ENCODE measurements at places on chromosomes 11 and 22. TPM values are rescaled to one million over a fixed set of nuclear protein-coding genes. Genes with fewer than 3 reads are reported as not detected.
A peak's percentile ranks its signal among the peaks of the same experiment; 100 is the strongest.

- H3K27ac ChIP-seq: peak overlapping the region; percentile 94
- DNase-seq: peak; percentile 92
- peaks cover 23% of the 10 kb centered on the region for H3K4me1 ChIP-seq
Observed at GRCh38 chr11:3894128-3894731, 38.8 kb downstream of the STIM1 start.

GRCh38 chr22:26751217-26751616 lies 93.8 kb downstream of the MIAT start:
- no peaks in the 10 kb centered on the region for H3K36me3 ChIP-seq
- no peaks in the 10 kb centered on the region for H3K4me1 ChIP-seq
- no peak overlapping the region for H3K4me3 ChIP-seq
- no peaks in the 10 kb centered on the region for H3K27me3 ChIP-seq

- no peak overlapping the region for H3K4me3 ChIP-seq
- no peaks in the 10 kb centered on the region for H3K36me3 ChIP-seq
- peaks cover 8% of the 10 kb centered on the region for H3K27me3 ChIP-seq
- H3K27ac ChIP-seq: no peak overlapping the region
Observed at GRCh38 chr22:45583504-45583903, 80.8 kb downstream of the FBLN1 start.

- H3K4me3 ChIP-seq: no peak overlapping the region
- no peak for DNase-seq
- H3K27me3 ChIP-seq: no peaks in the 10 kb centered on the region
- no peaks in the 10 kb centered on the region for H3K4me1 ChIP-seq
- H3K27ac ChIP-seq: no peak overlapping the region
- H3K36me3 ChIP-seq: no peaks in the 10 kb centered on the region
Observed at GRCh38 chr11:114664641-114665040, 13.7 kb upstream of the NXPE2 start.

GRCh38 chr11:106087815-106088435 lies 10.5 kb downstream of the AASDHPPT start:
- peaks cover 16% of the 10 kb centered on the region for H3K36me3 ChIP-seq
- no peak overlapping the region for H3K4me3 ChIP-seq
- H3K27ac ChIP-seq: no peak overlapping the region
- no peak for DNase-seq
- no peaks in the 10 kb centered on the region for H3K27me3 ChIP-seq

GRCh38 chr11:12769834-12770345 lies 95.7 kb downstream of the TEAD1 start:
- no peak overlapping the region for H3K27ac ChIP-seq
- H3K4me3 ChIP-seq: no peak overlapping the region
- no peaks in the 10 kb centered on the region for H3K27me3 ChIP-seq
- DNase-seq: no peak

DNA sequence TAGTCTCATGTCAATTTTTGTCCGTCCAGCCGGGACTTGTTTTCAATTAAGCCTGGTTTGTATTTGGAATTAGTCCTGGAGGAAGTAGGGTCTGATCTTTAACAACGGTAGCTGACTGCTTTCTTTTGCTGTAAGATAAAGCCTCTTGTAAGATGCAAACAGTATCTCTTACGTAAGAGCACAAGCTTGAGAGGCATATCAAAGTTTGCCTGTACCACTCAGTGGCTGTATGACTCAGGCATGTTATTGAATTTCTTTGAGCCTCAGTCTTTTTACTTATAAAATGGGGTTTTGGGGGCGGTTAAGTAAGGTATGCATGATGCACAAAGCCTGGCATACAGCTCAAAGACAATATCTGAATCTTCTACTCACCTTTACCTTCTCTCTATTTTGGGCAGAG lies 198.4 kb upstream of the NARS2 start:
- peaks cover 4% of the 10 kb centered on the region for H3K27me3 ChIP-seq
- no peak overlapping the region for H3K4me3 ChIP-seq
- H3K4me1 ChIP-seq: no peaks in the 10 kb centered on the region
- H3K36me3 ChIP-seq: no peaks in the 10 kb centered on the region

GRCh38 chr11:63014408-63015055 lies 1.1 kb downstream of the SLC22A8 start:
- no peaks in the 10 kb centered on the region for H3K36me3 ChIP-seq
- no peak for DNase-seq
- H3K4me3 ChIP-seq: no peak overlapping the region
- no peaks in the 10 kb centered on the region for H3K4me1 ChIP-seq
- H3K27ac ChIP-seq: no peak overlapping the region
- no peaks in the 10 kb centered on the region for H3K27me3 ChIP-seq

DNA sequence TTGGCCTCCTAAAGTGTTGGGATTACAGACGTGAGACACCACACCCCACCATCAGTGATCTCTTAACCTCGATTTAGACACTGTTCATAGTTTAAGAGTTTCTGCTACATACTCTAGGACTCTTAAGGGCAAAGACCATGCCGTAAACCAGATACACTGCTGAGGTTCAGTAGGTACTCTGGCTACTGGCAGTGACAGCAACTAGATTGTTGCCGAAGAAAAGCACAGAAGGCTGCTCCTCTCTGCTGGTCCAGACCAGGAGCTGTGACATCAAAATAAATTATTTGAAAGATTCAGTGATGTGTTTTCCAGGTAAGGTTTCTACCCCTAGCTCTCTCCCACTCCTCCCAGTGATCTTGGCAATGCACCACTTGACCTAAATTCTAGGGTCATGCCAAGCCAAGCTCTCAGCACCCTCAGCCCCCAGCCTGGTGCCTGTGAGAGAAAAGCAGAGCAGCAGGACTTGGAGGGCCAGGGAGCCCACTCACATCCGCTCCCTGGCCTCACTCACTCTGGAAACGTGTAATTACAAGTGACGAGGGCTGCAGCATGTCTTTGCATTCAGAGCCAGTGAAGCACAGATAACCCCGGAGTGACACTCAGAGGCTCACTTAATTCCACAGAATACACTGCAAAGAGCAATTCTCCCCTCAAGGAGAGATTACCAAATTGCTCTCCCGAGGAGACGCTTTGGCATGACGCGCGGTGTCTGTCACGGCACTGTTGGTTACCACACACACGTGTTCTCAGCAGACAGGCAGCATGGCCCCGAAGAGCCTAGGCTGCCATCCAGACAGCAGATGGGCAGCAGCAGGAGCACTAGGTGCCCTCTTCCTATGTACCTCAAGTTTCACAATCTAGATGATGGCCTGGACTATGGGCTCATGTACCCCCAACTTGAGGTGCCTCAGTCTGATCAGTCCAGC lies 96.9 kb upstream of the PITPNB start:
- no peaks in the 10 kb centered on the region for H3K36me3 ChIP-seq
- H3K27ac ChIP-seq: no peak overlapping the region
- no peaks in the 10 kb centered on the region for H3K27me3 ChIP-seq
- peaks cover 9% of the 10 kb centered on the region for H3K4me1 ChIP-seq

DNA sequence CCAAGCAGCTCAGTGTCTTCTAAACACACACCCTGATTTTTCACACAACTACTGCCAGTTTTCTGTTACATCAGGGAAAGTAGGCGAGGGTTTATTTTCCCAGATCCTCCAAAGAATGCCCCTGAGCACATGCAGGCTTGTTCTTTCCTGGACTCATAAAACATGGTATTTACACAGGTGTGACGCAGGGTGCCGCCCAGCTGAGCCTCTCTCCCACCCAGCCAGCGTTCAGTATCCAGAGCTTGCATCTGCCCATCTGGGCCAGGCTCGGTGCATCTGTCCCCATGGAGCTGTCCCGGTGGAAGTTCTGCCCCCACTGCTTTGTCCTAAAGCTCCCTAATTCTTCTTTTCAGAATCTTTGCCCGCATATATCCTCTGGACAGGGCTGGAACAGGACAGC lies 44.8 kb upstream of the ISX start:
- H3K27ac ChIP-seq: no peak overlapping the region
- H3K27me3 ChIP-seq: peaks cover 13% of the 10 kb centered on the region
- H3K4me3 ChIP-seq: no peak overlapping the region
- no peak for DNase-seq

- peaks cover 14% of the 10 kb centered on the region for H3K4me1 ChIP-seq
- H3K36me3 ChIP-seq: no peaks in the 10 kb centered on the region
- peak; percentile 63 for DNase-seq
- no peak overlapping the region for H3K27ac ChIP-seq
Observed at GRCh38 chr22:28013611-28014010, 94.6 kb upstream of the PITPNB start.

GRCh38 chr11:123903932-123904331 lies 2.0 kb downstream of the OR8D4 start:
- H3K36me3 ChIP-seq: no peaks in the 10 kb centered on the region
- H3K27me3 ChIP-seq: no peaks in the 10 kb centered on the region
- H3K4me1 ChIP-seq: no peaks in the 10 kb centered on the region
- H3K27ac ChIP-seq: no peak overlapping the region
- no peak for DNase-seq

GRCh38 chr22:33922349-33922681 lies 2.0 kb upstream of the LARGE1 start:
- H3K36me3 ChIP-seq: no peaks in the 10 kb centered on the region
- peak; percentile 78 for DNase-seq
- peaks cover 58% of the 10 kb centered on the region for H3K4me1 ChIP-seq
- peak overlapping the region; percentile 67 for H3K4me3 ChIP-seq
- peaks cover 4% of the 10 kb centered on the region for H3K27me3 ChIP-seq

GRCh38 chr22:27915986-27916385 lies 3.1 kb downstream of the PITPNB start:
- H3K4me3 ChIP-seq: no peak overlapping the region
- DNase-seq: no peak
- H3K4me1 ChIP-seq: peaks cover 78% of the 10 kb centered on the region
- no peak overlapping the region for H3K27ac ChIP-seq
- peaks cover under 1% of the 10 kb centered on the region for H3K36me3 ChIP-seq

DNA sequence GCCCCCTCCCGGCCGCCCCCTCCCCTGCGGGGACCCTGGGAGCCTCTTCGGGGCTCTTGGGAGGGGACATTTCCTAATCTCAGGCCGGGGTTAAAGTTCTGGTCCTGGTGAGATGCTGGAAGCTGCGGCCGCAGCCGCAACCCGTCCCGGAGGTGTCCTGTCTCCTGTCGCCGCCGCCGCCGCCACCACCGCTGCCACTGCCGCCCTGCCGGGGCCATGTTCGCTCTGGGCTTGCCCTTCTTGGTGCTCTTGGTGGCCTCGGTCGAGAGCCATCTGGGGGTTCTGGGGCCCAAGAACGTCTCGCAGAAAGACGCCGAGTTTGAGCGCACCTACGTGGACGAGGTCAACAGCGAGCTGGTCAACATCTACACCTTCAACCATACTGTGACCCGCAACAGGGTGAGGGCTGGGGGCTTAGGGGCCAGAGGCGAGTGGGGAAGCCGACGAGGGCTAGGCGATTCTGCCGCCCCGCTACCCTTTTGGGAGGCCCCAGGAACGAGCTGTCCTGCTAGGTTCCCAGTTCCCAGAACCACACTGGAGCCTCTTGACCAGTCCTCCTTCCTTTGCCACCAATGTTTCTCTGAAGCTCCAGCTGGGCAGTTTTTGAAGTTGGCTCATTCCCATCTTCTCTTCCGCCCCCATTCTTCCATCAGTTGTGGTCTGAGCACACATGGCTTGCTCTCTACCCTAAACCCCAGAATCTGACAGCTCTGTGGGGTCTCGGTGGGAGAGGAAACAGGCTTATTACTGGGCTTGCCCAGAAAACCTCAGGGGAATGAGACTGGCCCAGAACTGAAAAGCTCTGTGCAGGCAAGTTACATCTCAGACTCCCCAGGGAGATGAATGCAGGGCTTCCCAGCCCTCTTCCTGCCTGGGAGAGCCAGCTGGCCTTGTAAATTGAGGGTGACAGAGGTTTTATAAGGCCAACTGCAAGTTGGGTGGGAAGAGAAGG lies 781 bp downstream of the SIDT2 start:
- H3K27ac ChIP-seq: peak overlapping the region; percentile 94
- DNase-seq: peak; percentile 92
- peaks cover 43% of the 10 kb centered on the region for H3K4me1 ChIP-seq
- H3K36me3 ChIP-seq: peaks cover 29% of the 10 kb centered on the region

DNA sequence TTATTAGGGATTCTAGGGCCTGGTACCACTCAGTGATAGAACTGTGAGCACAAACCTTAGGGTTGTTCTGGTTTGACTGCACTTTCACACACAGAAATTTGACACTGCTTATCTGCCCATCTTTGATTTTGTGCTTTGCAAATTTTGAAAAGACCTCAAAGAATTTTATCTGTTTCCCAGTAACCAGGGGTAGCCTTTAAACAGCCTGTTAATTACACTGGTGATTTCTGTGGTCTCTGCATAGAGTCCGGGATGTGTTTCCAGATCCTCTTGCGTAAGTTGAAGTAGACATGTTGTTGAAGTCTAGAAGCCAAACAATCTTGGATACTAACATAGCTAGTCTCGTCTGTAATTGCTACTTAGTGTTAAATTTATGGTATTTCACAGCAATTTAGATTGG lies 75.3 kb downstream of the C22orf31 start:
- H3K4me3 ChIP-seq: no peak overlapping the region
- H3K27ac ChIP-seq: no peak overlapping the region
- no peaks in the 10 kb centered on the region for H3K27me3 ChIP-seq
- no peaks in the 10 kb centered on the region for H3K4me1 ChIP-seq
- no peak for DNase-seq

DNA sequence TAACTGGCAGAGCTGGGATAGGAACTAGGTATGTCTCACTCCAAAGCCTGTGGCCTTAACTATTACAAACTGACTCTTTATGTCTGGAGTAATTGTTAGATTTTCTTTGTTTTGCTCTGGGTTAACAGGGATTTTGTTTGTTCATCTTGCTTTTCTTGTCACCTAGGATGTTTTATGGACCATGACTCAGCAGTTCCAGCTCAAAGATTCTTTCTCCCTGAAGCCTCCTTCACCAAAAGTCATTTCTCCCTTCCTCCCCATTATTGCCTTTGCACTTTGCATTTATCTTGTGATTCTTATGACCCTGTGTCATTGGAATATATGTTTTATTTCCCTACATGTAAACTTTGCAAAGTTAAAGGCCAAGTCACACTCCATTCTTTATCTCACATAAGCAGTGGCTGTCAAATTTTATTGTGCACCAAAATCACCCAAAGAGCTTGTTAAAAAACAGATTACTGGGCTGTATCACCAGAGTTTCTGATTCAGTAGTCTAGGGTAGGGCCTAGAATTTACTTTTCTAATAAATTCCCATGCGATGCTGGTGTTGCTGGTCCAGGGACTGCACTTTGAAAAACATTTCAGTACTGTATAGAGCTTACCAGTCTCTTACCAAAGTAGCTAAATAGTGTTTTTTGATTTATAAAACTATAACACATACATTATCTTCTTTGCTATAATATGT lies 327.7 kb downstream of the DLG2 start:
- no peak overlapping the region for H3K27ac ChIP-seq
- H3K36me3 ChIP-seq: no peaks in the 10 kb centered on the region
- no peaks in the 10 kb centered on the region for H3K27me3 ChIP-seq
- H3K4me3 ChIP-seq: no peak overlapping the region
- no peaks in the 10 kb centered on the region for H3K4me1 ChIP-seq

GRCh38 chr22:20029550-20030225 lies 8.8 kb downstream of the TANGO2 start:
- H3K27me3 ChIP-seq: no peaks in the 10 kb centered on the region
- no peak overlapping the region for H3K4me3 ChIP-seq
- H3K4me1 ChIP-seq: peaks cover 79% of the 10 kb centered on the region
- H3K27ac ChIP-seq: peak overlapping the region; percentile 56

The MAPK8IP2 gene
- total RNA-seq: 0.79 TPM

The MRGPRX3 gene
- not detected for total RNA-seq

The OR51A2 gene
- total RNA-seq: not detected

The MIAT gene
- 16.0 TPM for total RNA-seq

The FXYD6 gene
- total RNA-seq: 93.1 TPM

The RDX gene
- 97.6 TPM for total RNA-seq
